ENCODE measurements at places on chromosomes 2 and 18. TPM values are rescaled to one million over a fixed set of nuclear protein-coding genes. Genes with fewer than 3 reads are reported as not detected.

The DES gene
- 39.7 TPM for total RNA-seq

The TCF23 gene
- total RNA-seq, result 0.13 TPM

The OR6B2 gene
- total RNA-seq, result not detected

The KCNIP3 gene
- total RNA-seq, result 2.3 TPM

The CYS1 gene
- total RNA-seq, result 7.6 TPM

The GCG gene
- not detected for total RNA-seq

DNA sequence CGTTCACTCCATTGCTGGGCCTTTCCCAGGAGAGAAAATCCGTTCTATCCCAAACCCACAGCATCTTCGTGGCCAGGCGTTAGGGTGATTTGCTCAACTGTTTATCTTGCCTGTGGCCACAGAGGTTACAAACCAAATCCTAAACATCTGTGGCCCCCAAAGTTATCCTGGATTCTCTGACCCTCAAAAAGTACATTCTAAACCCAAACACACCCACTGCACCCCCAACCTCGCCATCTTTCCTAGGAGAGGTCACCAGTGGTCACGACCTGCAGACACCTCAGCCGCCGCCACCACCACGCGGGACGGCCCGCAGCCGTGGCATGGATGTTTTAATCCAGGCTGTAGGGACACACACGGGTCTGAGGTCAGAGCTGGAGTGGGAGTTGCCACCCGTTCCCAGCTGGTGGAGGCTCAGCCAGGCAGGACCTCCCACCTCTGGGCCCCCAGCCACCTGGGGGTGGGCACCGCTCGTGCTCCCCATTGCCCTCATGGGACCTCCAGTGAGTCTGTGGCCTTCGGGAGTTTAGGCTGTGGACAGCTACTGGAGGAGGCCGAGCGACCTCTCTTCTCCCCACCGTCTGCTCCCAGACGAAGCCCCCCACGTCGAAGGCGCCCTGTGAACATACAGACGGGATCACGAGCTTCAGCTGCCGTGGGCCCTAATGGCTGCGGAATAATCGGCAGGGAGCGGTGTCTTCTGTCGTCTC lies 72.0 kb downstream of the KCNG2 start:
- no peaks in the 10 kb centered on the region for H3K4me1 ChIP-seq
- DNase-seq, result peak; percentile 82
- H3K4me3 ChIP-seq, result no peak overlapping the region
- H3K27me3 ChIP-seq, result no peaks in the 10 kb centered on the region

- H3K27ac ChIP-seq, result peak overlapping the region; percentile 72
- H3K4me3 ChIP-seq, result peak overlapping the region; percentile 48
- DNase-seq, result peak; percentile 84
These were observed 32.0 kb upstream of the INHBB start for GRCh38 chr2:120313695-120314615.

DNA sequence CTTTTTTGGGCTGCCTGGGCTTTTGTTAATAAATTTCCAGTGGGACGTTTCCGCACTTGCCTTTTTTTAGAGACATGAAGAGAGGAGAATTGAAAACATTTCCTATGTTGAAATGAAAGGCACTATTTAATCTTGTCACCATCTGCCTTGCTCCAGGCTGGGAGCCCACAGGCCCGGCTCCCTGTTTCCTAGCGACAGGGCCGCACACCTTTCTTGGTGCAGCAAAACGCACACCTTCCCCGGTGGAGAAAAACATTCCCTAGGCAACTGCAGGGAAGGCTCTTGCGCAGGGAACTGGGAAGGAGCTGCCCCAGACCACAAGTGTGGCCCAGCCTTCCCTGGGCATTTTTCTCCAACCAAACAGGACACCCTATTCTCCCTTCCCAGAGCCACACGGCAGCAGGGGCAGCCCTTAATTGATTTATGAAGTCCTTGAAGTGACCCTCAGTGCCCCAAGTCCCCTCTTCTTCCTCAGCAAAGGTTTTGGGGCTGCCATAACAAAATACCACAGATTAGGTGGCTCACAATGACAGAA lies 132.9 kb upstream of the MSH6 start:
- DNase-seq, result no peak
- H3K27ac ChIP-seq, result no peak overlapping the region
- no peaks in the 10 kb centered on the region for H3K27me3 ChIP-seq
- no peaks in the 10 kb centered on the region for H3K36me3 ChIP-seq
- H3K4me1 ChIP-seq, result peaks cover 10% of the 10 kb centered on the region
- H3K4me3 ChIP-seq, result no peak overlapping the region

GRCh38 chr18:24053211-24053610 lies 38.7 kb downstream of the TTC39C start:
- DNase-seq, result no peak
- no peak overlapping the region for H3K27ac ChIP-seq
- no peaks in the 10 kb centered on the region for H3K27me3 ChIP-seq
- H3K36me3 ChIP-seq, result no peaks in the 10 kb centered on the region
- no peaks in the 10 kb centered on the region for H3K4me1 ChIP-seq
- no peak overlapping the region for H3K4me3 ChIP-seq

GRCh38 chr2:138829326-138829919 lies 49.2 kb upstream of the NXPH2 start:
- H3K36me3 ChIP-seq, result no peaks in the 10 kb centered on the region
- no peaks in the 10 kb centered on the region for H3K4me1 ChIP-seq
- H3K27me3 ChIP-seq, result no peaks in the 10 kb centered on the region
- no peak overlapping the region for H3K27ac ChIP-seq
- no peak for DNase-seq

DNA sequence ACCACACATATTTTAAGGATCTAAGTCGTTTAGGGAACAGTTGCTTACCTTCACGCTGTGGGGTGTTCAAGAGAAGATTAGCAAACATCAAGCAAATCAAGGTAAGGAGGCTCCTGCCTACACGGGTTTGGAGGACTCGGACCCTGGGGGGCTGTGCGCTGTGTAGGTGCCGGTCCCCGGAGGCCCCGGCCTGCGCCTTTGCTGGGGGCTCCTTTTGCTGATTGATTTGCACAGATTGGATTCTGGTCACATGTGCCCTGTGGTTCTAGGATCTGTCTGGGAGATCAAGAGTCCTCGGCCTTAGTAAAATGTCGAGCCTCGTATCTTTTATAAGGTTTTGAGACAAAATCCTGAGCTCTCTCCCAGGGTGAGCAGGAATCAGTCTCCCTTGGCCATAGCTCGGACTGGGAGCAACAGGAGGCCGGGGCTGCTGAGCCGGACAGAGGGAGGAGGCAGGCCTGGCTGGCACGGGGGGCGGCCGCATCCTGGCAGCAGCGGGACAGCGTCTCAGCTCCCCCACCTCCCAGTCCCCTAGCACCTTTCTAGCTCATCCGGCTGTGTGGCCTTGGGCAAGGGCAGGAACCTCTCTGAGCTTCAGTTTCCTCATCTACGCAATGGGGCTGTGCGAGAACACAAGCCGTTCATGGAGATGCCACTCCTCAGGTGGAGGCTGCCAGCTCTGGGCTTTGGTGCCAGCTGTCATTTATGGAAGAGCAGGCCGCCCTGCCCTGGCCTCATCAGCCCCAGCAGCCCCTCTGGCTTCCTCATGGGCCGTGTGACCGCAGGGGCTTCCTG lies 147.2 kb downstream of the MBP start:
- H3K36me3 ChIP-seq, result no peaks in the 10 kb centered on the region
- H3K4me1 ChIP-seq, result no peaks in the 10 kb centered on the region
- DNase-seq, result no peak
- H3K27ac ChIP-seq, result no peak overlapping the region
- no peak overlapping the region for H3K4me3 ChIP-seq

DNA sequence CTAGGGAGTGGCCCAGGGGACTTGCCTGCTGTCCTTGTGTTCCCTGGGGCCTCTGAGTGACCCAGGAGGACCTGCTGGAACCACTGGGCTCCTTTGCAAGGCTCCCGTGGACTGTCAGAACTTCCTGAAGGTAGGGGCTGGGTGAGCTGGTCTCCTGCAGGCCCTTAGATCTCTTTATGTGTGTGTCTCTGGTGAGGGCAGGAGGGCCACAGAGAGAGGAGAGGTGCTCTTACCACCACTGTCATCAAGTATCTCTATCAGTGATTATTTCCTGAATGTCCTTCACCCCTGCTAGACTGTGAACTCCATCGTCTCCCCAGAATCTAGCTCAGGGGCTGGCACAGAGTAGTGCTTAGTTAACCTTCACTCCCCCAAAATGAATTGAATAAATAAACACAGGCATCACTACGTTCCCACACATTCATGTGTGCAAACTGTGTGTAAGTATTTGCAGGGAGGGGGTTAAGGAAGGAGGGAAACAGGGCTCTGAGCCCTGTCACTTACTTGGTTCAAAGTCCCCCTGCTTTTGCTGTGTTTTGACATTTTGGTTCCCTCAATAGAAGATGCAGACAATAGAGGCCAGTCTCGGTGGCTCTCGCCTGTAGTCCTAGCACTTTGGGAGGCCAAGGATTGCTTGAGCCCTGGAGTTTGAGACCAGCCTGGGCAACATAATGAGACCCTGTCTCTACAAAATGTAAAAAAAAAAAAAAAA lies 100.8 kb upstream of the HAAO start:
- no peaks in the 10 kb centered on the region for H3K36me3 ChIP-seq
- H3K4me3 ChIP-seq, result no peak overlapping the region
- no peak overlapping the region for H3K27ac ChIP-seq
- no peaks in the 10 kb centered on the region for H3K27me3 ChIP-seq

DNA sequence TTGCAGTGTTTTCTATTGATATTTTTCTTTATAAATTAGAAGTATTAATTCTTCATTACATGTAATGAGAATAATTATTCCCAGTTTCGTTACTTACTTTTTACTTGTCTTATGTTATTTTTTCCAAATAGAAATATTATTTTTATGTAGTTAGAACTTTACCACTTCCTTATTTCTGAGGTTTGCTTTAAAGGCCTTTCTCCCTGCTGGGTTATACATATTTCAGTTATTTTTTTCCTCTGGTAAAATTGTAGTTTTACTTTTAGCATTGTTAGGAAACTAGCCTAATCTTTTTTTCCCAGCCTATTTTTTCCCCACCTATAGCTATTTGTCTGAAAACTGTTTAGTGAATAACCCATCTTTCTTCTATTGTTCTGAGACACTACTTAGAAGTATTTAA lies 17.1 kb downstream of the RNF144A start:
- no peaks in the 10 kb centered on the region for H3K36me3 ChIP-seq
- no peaks in the 10 kb centered on the region for H3K27me3 ChIP-seq
- no peak for DNase-seq
- peaks cover 2% of the 10 kb centered on the region for H3K4me1 ChIP-seq
- H3K27ac ChIP-seq, result no peak overlapping the region
